Activated CD8-positive, alpha-beta memory T cell treated with anti-CD3 and anti-CD28 coated beads, Interleukin-2, amount 10 ng/mL, durations not matched to agents 7 days and 5 days (primary cell): ENCODE measurements at places on chromosomes 5 and 9. TPM values are rescaled to one million over a fixed set of nuclear protein-coding genes. Genes with fewer than 3 reads are reported as not detected.

GRCh38 chr9:96725576-96725975, 52.3 kb downstream of the ZNF510 start:
- no peak for DNase-seq

DNA sequence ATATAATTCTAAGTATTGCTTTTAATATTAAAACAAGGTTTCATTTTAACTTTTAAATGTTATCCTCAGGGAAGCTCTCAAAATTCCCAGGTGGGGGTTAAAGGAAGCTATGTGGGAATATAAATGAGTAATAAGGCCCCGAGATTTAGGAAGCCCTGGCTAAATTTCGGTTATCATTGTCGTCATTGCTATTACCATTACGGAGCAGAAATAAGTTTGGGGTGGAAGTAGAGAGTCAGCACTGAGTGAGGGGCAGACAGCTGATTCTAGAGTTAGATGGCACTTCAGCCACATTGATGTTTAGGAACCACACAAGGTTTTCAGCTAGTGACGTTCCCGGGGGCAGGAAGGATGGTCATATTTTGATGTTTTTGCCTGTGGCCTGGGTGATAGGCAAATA, 74.9 kb downstream of the NREP start:
- no peak for DNase-seq

The NEUROG1 gene
- total RNA-seq, result not detected

The TEK gene
- not detected for total RNA-seq

The ERAP2 gene
- total RNA-seq, result 105 TPM

- DNase-seq, result peak; percentile 56
Observed at GRCh38 chr9:126702151-126703001, 88.6 kb downstream of the LMX1B start.

The VLDLR gene
- total RNA-seq, result 8.6 TPM

GRCh38 chr5:151212406-151212798, 11.5 kb downstream of the CCDC69 start:
- DNase-seq, result no peak

The SLC6A3 gene
- total RNA-seq, result 0.07 TPM

GRCh38 chr5:169548315-169548714, 35.3 kb upstream of the SPDL1 start:
- DNase-seq, result no peak

DNA sequence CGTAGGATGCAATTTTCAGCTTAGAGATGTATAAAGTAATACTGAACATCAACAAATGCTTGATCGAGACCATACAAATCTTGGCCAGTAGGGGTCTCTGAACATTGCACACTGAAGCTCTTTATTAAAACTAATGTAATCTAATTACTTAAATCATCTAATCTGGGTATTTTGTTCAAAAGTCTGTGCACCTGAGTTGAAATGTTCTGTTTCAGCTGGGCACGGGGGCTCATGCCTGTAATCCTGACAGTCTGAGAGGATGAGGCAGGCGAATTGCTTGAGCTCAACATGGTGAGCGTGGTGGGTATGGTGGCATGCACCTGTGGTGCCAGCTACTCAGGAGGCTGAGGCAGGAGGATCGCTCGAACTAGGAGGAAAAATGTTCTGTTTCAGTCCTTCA, 41.0 kb downstream of the ESM1 start:
- peak; percentile 65 for DNase-seq

DNA sequence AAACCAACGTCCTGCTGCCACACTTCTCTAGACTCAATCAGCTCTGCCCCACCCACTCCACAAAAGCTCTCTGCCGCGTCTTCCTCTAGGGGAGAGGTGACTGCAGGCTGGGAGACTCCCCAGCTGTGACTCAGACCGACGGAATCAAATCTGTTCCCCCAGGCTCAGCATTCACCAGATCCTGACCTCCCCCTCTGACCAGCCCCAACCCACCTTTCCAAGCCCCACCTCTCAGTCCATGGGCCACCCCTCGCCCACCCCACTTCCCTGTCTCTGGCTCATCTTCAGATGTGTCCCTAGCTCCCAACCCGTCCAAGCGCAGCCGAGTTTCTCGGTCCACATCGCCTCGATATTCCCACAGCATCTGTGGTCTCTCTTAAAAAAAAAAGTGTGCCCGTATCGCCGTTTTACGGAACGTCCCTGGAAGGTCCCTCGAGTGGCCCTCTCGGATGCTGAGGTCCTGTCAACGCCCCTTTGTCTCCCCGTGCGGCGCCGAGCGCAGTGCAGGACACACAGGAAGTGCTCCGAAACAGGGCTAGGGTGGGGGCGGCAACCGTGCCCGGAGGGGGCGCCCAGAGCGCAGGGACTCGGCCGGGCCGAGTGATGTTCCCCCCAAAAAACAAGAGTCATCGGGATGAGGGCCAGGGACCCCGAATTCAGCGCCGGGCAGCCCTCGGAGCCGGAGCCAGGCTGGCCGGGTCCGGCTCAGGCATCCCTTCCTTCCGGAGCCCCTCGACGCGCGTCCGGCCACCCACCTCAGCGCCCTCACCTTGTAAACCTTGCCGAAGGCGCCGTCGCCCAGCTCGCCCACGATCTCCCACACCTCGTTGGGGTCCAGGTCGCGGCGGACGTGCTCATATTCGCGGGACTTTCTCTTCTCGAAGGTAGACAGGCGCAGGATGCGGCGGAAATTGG, 649 bp downstream of the STK10 start:
- DNase-seq, result peak; percentile 84

The FOXI1 gene
- total RNA-seq, result not detected

The TAF11L12 gene
- not detected for total RNA-seq

DNA sequence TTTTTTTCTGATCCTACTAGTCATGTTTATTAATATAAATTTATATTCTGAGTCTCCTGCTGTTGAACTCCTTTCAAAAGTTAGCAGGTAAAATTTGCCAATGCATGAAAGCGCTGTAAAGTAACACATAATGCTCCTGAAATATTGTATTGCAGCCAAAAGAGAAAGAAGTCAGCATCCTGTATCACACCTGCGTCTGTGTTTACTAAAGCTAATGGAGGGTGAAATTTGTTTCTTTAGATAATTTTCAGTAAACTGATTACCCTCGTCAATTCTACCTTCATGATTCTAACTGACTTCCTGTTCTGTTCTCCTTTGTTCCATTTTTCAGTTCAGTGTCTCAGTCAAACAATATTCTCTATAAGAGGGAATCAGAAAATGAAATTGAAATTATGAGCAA, 415.4 kb downstream of the CDH9 start:
- no peak for DNase-seq

The IL13 gene
- total RNA-seq, result 4.8 TPM

GRCh38 chr9:7974335-7974960, 174.9 kb upstream of the DMAC1 start:
- peak; percentile 46 for DNase-seq

The IZUMO3 gene
- total RNA-seq, result not detected

DNA sequence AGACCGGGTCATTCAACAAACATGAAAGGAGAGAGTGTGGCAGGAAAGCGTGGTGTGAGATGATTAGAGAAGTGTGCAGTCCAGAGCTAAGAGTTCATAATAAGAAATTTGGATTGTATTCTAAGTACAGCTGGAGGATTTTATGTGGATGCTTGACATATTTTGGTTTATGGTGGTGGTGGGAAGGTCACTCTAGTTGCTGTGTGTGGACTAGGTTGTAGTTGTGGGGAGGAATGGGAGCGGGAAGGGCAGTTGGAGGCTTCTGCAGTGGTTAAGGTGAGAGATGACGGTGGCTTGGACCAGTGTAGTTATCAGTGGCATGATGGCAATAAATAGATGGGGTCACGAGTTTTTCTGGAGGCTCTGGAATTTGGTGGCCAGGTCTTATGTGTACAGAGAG, 45.7 kb upstream of the GPR151 start:
- no peak for DNase-seq

GRCh38 chr9:100911273-100911672, 117.3 kb upstream of the PLPPR1 start:
- no peak for DNase-seq

- no peak for DNase-seq
Observed at GRCh38 chr9:105054491-105054890, 126.5 kb upstream of the ABCA1 start.

- no peak for DNase-seq
Observed at GRCh38 chr9:23073136-23073535, 626.5 kb downstream of the DMRTA1 start.

GRCh38 chr5:65508978-65509377, 27.3 kb upstream of the ADAMTS6 start:
- DNase-seq, result no peak

The ROPN1L gene
- 1.1 TPM for total RNA-seq

DNA sequence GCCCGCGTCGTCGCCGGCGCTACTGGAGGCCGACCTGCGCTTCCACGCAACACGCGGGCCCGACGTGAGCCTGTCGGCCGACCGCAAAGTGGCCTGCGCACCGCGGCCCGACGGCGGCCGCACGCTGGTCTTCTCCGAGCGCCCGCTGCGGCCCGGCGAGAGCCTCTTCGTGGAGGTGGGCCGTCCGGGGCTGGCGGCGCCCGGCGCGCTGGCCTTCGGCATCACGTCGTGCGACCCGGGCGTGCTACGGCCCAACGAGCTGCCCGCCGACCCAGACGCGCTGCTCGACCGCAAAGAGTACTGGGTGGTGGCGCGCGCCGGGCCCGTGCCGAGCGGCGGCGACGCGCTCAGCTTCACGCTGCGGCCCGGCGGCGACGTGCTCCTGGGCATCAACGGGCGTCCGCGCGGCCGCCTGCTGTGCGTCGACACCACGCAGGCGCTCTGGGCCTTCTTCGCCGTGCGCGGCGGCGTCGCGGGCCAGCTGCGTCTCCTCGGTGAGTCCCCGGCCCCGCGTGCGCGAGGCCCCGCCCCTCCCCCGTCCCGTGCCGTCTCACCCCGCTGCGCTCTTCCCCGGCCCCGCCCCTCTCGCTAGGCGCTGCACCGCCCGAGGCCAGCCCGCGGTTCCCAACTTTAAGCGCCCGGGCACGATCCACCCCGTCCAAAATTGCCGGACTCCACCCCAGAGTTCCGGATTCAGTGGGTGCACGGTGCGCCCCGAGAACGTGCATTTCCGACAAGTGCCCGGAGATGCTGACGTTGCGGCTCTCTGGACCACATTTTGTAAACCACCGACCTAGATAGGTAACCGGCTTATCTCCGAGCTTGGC, 42.8 kb downstream of the NEURL1B start:
- no peak for DNase-seq

The CSF2 gene
- 164 TPM for total RNA-seq

The SLC46A2 gene
- total RNA-seq, result not detected

The AHRR gene
- 56.8 TPM for total RNA-seq

- DNase-seq, result no peak
Observed at GRCh38 chr5:122073864-122074263, 4.2 kb downstream of the LOX start.

The PDE8B gene
- total RNA-seq, result not detected

GRCh38 chr9:86022687-86023266, 76.6 kb downstream of the GOLM1 start:
- peak; percentile 77 for DNase-seq

DNA sequence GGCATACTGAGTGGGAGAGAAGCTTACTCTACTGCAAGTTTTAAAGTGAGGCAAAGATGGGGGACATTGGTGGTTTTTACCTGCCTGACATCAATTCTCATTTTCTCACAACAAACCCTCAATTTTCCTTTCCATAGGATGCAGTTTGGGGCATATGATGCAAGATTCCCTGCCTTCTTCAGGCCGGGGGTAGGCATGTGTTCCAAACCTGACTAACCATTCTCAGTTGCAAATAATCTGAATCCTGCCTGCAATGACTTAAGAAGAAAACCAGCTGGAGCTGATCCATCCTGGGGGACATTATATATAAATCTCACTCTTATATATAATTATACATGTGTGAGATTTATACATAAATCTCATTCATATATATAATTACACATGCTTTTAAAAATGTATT, 223.6 kb upstream of the EFNA5 start:
- no peak for DNase-seq

DNA sequence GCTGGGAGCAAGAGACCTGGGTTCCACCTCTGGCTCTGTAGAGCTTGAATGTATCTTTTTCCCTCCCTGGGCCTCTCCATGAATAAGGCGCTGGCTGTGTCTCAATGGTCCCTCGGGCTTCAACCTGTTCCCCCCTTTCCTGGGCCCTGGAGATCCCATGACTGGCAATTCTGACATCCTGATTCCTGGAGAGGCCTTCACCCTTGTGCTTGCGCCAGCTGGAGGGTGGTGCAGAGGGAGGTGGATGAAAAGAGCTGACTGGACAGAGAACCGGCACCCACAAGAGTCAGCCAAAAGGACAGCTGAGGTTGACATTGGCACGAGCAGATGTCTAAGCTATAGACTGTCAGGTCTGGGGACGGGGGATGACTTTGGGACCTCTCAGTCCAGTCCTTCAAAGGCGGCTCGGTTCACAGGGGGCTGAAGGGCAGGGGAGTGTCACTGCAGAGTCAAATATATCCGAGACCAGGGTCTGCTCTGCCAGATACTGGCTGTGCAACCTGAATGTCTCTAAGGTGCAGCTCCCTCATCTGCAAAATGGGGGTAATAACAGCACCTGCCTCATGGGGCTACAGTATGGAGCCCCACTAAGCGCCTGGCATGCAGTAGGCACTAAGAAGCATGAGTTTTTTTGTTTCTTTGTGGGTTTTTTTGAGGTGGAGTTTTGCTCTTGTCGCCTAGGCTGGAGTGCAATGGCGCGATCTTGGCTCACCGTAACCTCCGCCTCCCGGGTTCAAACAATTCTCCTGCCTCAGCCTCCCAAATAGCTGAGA, 13.8 kb downstream of the DNM1 start:
- no peak for DNase-seq

GRCh38 chr5:113189291-113189690, 212.7 kb downstream of the DCP2 start:
- DNase-seq, result no peak

The TMEM250 gene
- 42.5 TPM for total RNA-seq

DNA sequence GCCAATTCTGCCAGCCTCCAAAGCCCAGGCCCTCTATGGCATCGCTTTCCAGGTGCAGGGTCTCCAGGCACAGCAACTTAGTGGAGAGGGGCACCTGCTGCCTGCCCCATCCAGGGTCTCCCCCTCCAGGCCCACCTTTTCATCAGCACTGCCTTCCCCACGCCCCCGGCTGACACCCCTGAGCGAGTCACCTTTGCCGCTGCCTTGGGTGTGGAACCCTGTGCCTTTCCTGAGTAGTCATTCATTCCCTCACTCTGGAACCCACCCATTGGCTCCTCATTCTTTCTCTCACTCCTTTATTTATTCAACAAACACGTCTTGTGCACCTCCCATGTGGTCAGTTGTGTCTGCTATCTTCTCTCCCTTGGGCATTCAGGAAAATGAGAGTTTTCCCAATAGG, 14.5 kb upstream of the RPL26L1 start:
- no peak for DNase-seq

- DNase-seq, result no peak
Observed at GRCh38 chr9:71680189-71680980, 87.9 kb downstream of the CEMIP2 start.
